ENCODE measurements at places on chromosomes 4 and X.

- DNase-seq: no peak
Observed at GRCh38 chr4:53507058-53507457, 84.2 kb downstream of the LNX1 start.

DNA sequence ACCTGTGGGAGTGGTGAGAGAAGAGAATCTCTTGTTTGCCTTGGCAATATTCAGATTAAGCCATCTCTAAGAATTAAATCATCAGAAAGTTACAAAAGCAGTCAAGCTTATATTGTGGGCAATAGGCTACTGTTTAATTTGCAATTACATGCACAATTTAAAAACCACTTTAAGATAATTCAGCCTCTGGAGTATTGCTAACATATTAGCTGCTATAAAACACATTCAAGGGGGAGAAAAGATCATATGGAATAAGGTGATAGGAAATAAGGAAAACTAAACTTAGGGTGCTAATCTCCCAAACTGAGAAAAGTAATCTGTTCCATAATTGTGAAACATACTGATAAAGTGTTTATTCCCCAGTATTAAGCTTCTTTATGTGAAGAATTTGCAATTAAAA is 103.9 kb downstream of the ARAP2 start:
- no peak for DNase-seq

GRCh38 chrX:21741869-21742701 is 15.8 kb downstream of the SMPX start:
- DNase-seq: no peak

DNA sequence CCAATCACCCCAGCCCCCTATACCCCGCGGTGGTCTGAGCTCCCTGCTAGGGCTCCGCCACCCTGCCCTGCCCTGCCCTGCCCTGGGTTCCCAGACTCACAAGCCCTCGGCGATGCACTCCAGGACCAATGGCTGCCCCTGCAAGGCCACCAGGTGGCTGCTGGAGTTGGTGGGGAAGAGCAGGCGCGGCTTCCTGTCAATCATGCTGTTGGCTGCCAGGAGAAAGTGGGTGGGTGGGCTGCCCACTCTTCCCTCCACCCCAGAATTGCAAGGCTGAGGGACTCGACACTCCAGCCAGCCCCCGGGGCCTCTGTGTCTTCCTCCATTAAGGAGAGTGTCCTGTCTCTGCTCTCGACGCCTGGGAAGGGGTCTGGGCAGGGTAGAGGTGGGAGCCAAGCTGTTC is 15.7 kb downstream of the L1CAM start:
- DNase-seq: no peak

DNA sequence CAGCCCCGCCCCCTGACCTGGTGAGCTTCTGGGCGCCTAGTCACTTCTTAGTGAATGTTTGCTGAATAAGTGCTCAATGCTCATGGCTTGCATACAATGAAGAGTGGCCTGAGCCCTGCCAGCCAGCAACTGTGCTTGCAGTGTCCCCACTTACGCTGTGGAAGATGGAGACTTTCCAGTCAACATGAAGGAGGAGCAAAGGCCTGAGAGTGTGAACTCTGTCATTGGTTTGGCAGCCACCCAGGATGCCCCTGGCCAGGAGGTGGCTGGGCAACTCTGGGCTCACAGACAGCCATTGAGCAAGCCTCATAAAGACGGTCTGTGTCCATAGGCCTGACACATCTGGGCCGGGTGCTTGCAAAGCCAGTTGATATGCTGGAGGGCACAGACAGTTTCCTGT is 72.1 kb upstream of the MAMLD1 start:
- no peak for DNase-seq

- DNase-seq: peak; percentile 63
Observed at GRCh38 chr4:53777244-53777984, 186.1 kb upstream of the LNX1 start.

GRCh38 chr4:121070274-121070673 is 2.1 kb downstream of the NDNF start:
- DNase-seq: no peak

All from AG09309 (cell line).